ENCODE measurements at places on chromosomes 3 and 15. TPM values are rescaled to one million over a fixed set of nuclear protein-coding genes. Genes with fewer than 3 reads are reported as not detected.
A peak's percentile ranks its signal among the peaks of the same experiment; 100 is the strongest.

DNA sequence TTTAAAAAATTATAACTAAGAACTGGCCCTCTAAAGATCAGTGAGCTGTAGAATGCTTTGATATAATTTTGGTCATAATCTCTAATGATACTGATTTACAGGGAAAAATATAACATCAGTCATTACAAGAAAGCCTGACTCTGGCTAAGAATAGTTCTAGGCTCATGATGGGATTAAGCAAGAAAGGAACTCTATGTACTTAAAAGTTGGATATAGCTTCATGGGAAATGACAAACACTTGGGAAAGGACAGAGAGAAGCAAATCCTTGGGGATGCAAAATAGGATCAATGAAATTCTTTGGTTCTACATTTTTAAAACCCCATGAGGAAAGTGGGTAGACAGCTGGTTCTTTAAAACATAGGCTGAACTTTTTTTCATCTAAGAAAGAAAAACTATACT lies 472.7 kb upstream of the NR2F2 start:
- peaks cover 2% of the 10 kb centered on the region for H3K27me3 ChIP-seq
- no peaks in the 10 kb centered on the region for H3K36me3 ChIP-seq
- no peak for DNase-seq
- peaks cover 20% of the 10 kb centered on the region for H3K4me1 ChIP-seq

- no peak overlapping the region for H3K4me3 ChIP-seq
- no peak for DNase-seq
- no peaks in the 10 kb centered on the region for H3K36me3 ChIP-seq
- no peaks in the 10 kb centered on the region for H3K4me1 ChIP-seq
- H3K27me3 ChIP-seq, result no peaks in the 10 kb centered on the region
Observed at GRCh38 chr3:147620906-147621305, 211.7 kb downstream of the ZIC1 start.

GRCh38 chr15:28273468-28273867 lies 48.5 kb downstream of the HERC2 start:
- H3K4me3 ChIP-seq, result no peak overlapping the region
- H3K27ac ChIP-seq, result no peak overlapping the region
- no peaks in the 10 kb centered on the region for H3K4me1 ChIP-seq
- H3K36me3 ChIP-seq, result peaks cover 43% of the 10 kb centered on the region
- no peak for DNase-seq

DNA sequence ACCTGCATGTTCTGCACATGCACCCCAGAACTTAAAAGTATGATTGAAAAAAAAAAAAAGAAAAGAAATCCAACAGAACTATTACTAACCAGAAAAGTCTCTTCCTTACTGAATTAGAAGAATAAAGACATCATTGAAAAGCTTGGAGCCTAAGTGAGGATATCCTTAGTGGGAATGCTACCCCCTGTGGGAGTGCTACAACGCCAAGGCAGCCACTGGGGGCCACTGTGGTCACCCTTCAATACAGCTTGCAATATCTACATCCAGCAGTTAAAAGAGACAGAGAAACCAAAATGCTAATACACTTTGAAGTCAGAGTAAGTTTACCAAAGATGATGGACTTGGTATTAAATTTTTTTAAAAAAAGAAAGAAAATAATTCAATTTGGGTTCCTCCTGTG lies 292.0 kb downstream of the PLCL2 start:
- H3K27me3 ChIP-seq, result peaks cover 4% of the 10 kb centered on the region
- no peak overlapping the region for H3K4me3 ChIP-seq
- peaks cover 16% of the 10 kb centered on the region for H3K4me1 ChIP-seq

GRCh38 chr3:180611006-180611405 lies 9.0 kb downstream of the TTC14 start:
- H3K27me3 ChIP-seq, result no peaks in the 10 kb centered on the region
- no peak for DNase-seq
- H3K4me1 ChIP-seq, result peaks cover 4% of the 10 kb centered on the region
- H3K27ac ChIP-seq, result no peak overlapping the region
- peaks cover 54% of the 10 kb centered on the region for H3K36me3 ChIP-seq
- H3K4me3 ChIP-seq, result no peak overlapping the region

DNA sequence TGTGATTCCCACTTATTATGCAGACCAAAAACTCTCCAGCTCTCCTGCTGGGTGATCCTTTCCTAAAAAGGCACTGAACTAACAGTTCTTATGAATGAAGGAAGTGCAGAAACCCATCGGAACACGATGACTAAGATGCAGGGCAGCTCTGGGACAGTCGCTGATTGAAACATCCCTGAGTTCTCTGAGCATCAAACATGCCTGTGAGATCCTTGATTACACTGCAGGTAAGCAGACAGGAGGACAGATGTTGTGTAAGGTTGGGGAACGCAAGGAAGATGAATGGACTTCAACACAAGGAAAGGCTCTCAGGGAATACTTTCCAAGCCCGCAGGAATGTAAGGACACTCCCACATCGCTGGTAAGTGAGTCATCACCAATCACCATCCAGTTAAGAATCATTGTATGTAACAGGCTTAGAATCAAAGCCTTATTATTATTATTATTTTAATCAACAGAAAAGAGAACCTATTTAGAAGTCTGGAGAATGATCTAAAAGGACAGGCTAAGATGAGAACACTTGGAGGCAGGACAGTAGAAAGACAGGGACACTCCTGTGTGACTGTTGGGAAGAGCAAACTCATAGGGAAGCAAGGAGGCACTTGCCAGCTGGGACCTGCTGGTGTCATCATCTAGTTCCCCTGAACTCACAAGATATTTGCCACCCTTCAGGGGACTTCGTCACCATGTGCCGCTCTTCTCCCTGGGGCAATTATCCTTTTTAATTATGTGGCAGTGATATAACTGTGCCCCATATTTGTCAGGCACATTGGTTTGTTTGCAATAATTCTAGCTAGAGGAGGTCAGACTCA lies 26.0 kb downstream of the TMEM158 start:
- H3K4me3 ChIP-seq, result no peak overlapping the region
- no peaks in the 10 kb centered on the region for H3K4me1 ChIP-seq
- no peaks in the 10 kb centered on the region for H3K36me3 ChIP-seq
- no peak for DNase-seq

DNA sequence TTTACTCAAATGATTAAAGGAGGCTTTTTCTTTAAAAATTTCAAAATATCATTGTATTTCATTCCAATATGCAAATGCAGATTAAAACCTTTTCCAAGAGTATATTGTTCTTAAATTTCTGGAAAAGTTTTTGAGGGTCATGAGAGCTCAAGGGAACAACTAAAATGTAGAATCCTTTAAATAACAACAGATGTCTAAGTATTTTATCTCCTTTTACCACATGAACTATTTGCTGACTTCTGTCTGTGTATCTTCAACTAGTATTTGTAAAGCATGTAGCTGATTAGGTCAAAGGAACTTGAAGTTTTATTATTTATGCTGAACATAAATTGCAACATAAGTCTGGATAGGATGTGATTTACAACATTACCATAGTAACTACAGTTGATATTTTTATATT lies 402.6 kb downstream of the CNTN6 start:
- DNase-seq, result no peak
- H3K27ac ChIP-seq, result no peak overlapping the region
- no peaks in the 10 kb centered on the region for H3K27me3 ChIP-seq
- H3K4me1 ChIP-seq, result no peaks in the 10 kb centered on the region

DNA sequence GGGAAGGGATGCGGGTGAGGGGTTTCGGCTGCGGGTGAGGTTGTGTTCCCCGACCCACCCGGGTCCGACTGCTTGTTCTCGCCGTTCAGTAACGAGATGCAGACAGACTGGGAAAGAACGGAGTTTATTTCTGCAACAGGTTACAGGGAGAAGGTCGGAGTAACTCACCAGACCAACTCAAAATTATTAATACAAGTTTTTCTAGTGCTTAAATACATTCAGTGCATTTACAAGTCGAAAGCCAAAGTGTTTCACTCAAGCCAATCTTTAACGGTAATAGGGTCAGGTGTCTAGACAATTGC lies 492 bp upstream of the HIGD1A start:
- H3K4me1 ChIP-seq, result peaks cover 29% of the 10 kb centered on the region
- peaks cover 8% of the 10 kb centered on the region for H3K27me3 ChIP-seq
- peak overlapping the region; percentile 92 for H3K27ac ChIP-seq
- H3K36me3 ChIP-seq, result no peaks in the 10 kb centered on the region

- DNase-seq, result no peak
- no peaks in the 10 kb centered on the region for H3K36me3 ChIP-seq
Observed at GRCh38 chr15:86080302-86080701, 631 bp downstream of the AGBL1 start.

DNA sequence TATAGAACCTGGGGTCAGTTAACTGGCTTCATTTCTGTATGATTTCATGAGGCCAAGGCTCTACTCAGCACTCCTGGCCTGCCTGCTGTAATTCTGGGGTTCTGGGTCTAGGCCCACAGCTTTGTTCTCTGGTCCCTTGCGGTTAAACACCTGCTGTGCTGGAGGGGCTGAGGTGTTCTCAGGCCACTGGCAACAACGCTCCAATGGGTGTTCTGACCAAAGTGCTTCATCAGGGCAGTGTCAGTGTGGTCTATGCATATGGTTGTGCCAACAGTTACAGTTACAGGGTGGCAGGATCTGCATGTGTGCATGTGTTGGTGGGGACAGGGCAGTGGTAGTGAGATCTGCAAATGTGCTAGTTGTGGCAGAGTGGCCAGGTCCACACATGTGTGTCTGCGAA lies 64.1 kb upstream of the GMNC start:
- no peak overlapping the region for H3K27ac ChIP-seq
- H3K36me3 ChIP-seq, result peaks cover 3% of the 10 kb centered on the region
- DNase-seq, result no peak
- H3K4me1 ChIP-seq, result no peaks in the 10 kb centered on the region

GRCh38 chr3:62824965-62825592 lies 50.1 kb downstream of the CADPS start:
- no peaks in the 10 kb centered on the region for H3K27me3 ChIP-seq
- H3K36me3 ChIP-seq, result no peaks in the 10 kb centered on the region
- no peak overlapping the region for H3K4me3 ChIP-seq
- no peak overlapping the region for H3K27ac ChIP-seq
- no peak for DNase-seq
- no peaks in the 10 kb centered on the region for H3K4me1 ChIP-seq

DNA sequence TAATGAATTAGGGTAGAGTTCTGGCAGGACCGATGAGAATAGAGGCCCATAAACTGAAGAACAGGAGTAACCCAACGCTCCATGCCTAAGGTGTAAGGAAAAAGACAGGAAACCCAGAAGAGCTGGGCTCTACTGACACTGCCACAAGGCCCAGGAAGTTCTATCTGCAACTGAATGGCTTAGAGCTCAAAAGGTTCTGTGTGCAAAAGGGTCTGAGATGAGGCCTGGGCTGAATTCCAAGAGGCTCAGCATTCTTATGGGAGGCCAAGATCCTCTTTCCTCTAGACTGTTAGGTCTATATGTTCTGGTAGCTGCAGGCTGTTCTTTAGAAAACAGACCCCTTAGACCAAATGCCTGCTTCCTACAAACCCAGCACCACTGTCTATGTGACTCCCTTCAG lies 30.5 kb upstream of the PRSS50 start:
- DNase-seq, result no peak
- H3K27me3 ChIP-seq, result peaks cover 7% of the 10 kb centered on the region
- H3K36me3 ChIP-seq, result no peaks in the 10 kb centered on the region
- no peak overlapping the region for H3K4me3 ChIP-seq

- peaks cover 2% of the 10 kb centered on the region for H3K4me1 ChIP-seq
- peaks cover 4% of the 10 kb centered on the region for H3K27me3 ChIP-seq
- H3K4me3 ChIP-seq, result no peak overlapping the region
- no peak for DNase-seq
- no peak overlapping the region for H3K27ac ChIP-seq
Observed at GRCh38 chr3:46624975-46625490, 12.7 kb downstream of the FAM240A start.

GRCh38 chr3:157327018-157327417 lies 109.6 kb upstream of the PTX3 start:
- H3K4me1 ChIP-seq, result no peaks in the 10 kb centered on the region
- no peak for DNase-seq
- H3K4me3 ChIP-seq, result no peak overlapping the region
- H3K36me3 ChIP-seq, result no peaks in the 10 kb centered on the region

- H3K4me3 ChIP-seq, result no peak overlapping the region
- H3K36me3 ChIP-seq, result no peaks in the 10 kb centered on the region
- DNase-seq, result no peak
- no peak overlapping the region for H3K27ac ChIP-seq
Observed at GRCh38 chr15:96307856-96308394, 22.6 kb upstream of the NR2F2 start.

DNA sequence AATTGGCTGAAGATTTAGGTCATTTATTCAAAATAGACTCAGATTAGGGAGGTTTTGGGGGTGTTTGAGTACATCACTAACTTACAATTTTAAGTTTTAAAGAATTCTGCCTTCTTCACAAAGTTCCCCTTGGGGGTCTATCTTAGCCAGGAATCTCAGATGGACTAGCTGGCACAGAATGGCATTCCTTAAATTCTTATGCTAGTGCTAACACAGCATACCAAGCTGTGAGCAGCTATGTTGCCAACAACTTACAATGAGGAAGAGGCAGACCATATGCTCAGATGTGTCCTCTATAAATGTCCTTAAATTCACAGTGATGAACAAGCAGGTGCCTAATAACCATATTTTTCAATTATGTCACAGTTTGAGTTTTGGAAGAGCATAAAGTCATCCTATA lies 60.9 kb upstream of the NPHP3 start:
- H3K4me1 ChIP-seq, result no peaks in the 10 kb centered on the region
- H3K27me3 ChIP-seq, result peaks cover 2% of the 10 kb centered on the region
- H3K36me3 ChIP-seq, result no peaks in the 10 kb centered on the region
- no peak for DNase-seq
- H3K27ac ChIP-seq, result no peak overlapping the region

- DNase-seq, result no peak
- H3K4me1 ChIP-seq, result peaks cover 8% of the 10 kb centered on the region
- no peak overlapping the region for H3K4me3 ChIP-seq
- H3K27me3 ChIP-seq, result no peaks in the 10 kb centered on the region
Observed at GRCh38 chr15:66715720-66716655, 14.0 kb downstream of the SMAD6 start.

DNA sequence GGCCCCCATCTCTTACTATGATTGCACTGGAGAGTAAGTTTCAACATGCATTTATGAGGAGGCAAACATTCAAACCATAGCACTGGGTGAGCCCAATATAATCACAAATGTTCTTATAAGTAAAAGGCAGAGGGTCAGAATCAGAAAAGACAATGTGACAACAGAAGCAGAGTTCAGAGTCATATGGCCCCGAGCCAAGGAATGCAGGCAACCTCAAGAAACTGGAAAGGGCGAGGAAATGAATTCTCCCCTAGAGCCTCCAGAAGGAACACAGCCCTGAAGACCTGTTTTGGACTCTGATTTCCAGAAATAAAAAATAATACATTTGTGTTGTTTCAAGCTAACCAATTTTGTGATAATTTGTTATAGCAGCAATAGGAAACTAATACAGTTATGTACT lies 81.3 kb upstream of the ABI3BP start:
- no peak overlapping the region for H3K27ac ChIP-seq
- H3K36me3 ChIP-seq, result no peaks in the 10 kb centered on the region
- DNase-seq, result no peak
- peaks cover 7% of the 10 kb centered on the region for H3K27me3 ChIP-seq
- no peak overlapping the region for H3K4me3 ChIP-seq

GRCh38 chr3:149224736-149225594 lies 3.3 kb upstream of the CP start:
- H3K36me3 ChIP-seq, result no peaks in the 10 kb centered on the region
- peak; percentile 51 for DNase-seq
- peaks cover 30% of the 10 kb centered on the region for H3K4me1 ChIP-seq
- peak overlapping the region; percentile 80 for H3K27ac ChIP-seq
- H3K4me3 ChIP-seq, result peak overlapping the region; percentile 97

The SEMA3B gene
- polyA plus RNA-seq, result not detected

The ZBBX gene
- polyA plus RNA-seq, result not detected

The SAMD7 gene
- not detected for polyA plus RNA-seq

The AADAC gene
- polyA plus RNA-seq, result not detected

The GRK7 gene
- not detected for polyA plus RNA-seq

The COX17 gene
- polyA plus RNA-seq, result 112 TPM

The MST1R gene
- polyA plus RNA-seq, result 1.1 TPM
